ENCODE measurements at places on chromosomes 16 and 17.
A peak's percentile ranks its signal among the peaks of the same experiment; 100 is the strongest.

DNA sequence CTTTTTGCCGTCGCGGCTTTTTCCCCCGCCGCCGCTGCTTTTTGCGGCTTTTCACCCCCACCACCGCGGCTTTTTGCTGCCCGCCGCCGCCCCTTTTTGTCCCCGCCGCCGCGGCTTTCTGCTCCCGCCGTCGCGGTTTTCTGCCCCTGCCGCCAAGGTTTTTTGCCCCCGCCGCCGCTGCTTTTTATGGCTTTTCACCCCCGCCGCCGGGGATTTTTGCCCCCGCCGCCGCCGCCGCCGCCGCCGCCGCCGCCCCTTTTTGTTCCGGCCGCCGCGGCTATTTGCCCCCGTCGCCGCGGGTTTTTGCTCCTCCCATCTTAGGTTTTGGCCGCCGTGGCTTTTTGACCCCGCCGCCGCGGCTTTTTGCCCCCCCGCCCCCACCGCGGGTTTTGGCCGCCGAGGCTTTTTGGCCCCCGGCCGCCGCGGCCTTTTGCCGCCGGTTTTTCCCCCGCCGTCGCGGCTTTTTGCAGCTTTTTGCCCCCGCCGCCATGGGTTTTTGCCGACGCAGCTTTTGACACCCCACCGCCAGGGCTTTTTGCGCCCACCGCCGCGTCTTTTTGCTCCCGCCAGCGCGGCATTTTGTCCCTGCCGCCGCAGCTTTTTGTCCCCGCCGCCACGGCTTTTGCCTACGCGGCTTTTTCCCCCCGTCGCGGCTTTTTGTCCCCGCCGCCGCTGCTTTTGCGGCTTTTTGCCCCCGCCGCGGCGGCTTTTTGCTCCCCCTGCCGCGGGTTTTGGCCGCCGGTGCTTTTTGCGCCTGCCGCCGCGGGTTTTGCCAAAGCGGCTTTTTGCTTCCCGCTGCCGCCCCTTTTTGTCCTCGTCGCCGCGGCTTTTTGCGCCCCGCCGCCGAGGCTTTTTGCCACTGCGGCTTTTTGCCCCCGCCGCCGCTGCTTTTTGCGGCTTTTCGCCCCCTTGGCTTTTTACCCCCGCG lies 519.4 kb upstream of the WSB1 start:
- no peak for DNase-seq

GRCh38 chr16:86673956-86674453 lies 95.7 kb downstream of the FOXL1 start:
- DNase-seq: no peak

DNA sequence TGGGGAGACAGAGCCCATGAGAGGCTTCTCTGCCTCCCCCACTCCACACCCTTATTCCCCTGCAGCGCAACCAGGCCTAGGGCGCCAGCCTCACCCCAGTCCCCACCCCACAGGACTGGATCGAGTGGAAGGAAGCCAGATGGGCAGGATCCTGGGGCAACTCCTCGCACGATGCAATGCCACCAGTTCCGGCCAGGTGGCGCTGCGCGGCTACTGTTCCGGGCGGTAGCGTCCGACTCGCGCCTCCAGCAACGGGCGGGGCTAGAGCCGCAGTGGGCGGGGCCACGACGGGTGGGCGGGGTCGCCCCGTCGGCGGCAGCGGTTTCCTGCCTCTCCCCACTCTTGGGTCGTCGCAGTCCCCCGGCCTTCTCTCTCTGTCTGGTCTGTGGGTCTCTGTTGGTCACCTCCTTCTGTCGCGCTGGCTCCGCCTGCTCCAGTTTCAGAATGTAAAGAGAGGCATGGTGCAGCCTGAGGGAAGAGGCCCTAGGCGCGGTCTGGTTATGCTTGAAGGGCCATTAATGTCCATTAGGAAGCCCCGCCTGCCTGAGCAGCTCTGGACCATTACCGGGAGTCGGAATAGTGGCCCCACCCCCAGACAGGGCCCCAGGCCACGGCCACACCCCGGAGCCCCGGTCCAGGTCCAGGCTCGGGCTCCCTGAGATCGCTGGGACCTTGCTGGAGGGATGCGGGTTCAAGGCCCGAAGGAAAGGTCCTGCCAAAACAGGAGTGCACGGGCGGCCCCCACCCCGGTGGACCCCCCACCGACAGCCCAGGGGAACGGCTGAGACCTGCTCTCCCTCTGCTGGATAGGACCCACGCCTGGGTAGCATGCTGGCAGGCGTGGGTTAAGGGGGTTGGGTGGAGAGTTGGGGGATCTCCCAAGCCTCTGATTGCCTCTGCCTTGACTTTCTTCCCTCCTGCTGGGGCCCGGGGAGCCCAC lies 3.3 kb upstream of the NHERF2 start:
- peak; percentile 98 for DNase-seq

DNA sequence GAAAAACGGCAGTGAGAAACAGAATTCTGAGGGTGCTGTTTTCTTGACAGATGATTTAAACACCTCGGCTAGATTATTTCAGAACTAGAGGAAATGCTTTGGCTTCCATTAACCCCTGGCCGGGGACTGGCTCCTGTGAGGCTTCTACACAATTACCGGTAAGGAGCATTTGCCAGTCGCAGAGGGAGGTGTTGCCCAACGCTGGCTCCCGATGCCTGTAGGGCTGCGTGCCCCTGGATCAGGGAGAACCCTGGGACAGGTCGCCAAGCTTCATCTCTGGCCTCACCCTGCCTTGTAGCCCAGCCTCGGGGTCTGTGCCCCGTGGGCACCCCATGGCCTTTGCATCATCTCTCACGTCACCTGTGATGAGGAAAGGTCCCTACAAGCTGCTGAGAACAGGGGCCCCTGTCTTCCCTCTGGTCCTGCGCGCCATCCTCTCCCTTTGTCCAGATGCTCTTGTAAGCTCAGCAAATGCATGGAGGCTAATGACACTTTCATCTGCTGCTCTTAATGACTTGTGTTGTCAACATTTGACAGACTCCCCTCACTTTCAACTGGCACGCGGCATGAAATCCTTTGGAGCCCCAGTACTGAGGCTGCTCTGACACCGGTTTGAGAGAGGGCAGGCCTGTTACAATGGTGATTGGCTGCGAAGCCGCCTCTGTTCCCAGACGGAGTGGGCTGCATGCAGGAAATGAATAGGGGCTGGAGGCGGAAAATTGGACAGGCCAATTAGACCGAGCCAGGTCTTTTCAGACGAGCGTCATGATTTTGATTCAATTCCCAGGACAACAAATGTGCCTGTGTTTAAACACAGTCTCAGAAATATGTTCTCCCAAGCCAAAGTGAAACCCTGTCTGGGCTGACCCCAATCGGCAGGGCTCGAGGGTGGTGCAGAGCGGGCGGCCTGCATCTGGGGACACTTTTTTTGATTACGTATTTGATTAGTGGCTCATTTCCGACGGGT lies 85.5 kb upstream of the DOC2B start:
- DNase-seq: no peak

DNA sequence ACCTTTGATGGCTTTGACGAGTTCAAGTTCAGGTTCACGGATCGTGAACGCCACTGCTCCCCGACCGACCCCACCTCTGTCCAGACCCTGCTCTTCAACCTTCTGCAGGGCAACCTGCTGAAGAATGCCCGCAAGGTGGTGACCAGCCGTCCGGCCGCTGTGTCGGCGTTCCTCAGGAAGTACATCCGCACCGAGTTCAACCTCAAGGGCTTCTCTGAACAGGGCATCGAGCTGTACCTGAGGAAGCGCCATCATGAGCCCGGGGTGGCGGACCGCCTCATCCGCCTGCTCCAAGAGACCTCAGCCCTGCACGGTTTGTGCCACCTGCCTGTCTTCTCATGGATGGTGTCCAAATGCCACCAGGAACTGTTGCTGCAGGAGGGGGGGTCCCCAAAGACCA lies 17.6 kb downstream of the NOD2 start:
- no peak for DNase-seq

DNA sequence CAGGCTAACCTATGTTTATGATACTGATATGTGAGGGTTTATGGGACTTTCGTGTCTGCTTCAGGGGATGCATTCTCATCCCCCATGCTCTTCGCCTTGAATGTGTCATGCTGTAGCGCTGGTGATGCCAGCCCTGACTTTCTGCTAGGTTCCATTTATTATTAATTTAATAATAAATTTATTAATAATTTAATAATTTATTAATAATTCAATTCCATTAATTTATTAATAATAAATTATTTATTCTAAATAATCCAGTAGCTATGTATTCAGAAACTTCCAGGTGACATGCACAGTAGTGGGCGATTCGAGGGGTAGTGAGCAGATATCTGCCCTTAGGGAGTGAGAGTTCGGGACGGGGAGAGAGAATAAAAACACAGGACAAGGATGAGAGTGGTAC lies 49.8 kb downstream of the SHISA6 start:
- no peak for DNase-seq

- no peak for DNase-seq
Observed at GRCh38 chr16:17481736-17482135, 11.0 kb upstream of the XYLT1 start.

- no peak for DNase-seq
Observed at GRCh38 chr17:29588017-29588561, 1.4 kb downstream of the GIT1 start.

DNA sequence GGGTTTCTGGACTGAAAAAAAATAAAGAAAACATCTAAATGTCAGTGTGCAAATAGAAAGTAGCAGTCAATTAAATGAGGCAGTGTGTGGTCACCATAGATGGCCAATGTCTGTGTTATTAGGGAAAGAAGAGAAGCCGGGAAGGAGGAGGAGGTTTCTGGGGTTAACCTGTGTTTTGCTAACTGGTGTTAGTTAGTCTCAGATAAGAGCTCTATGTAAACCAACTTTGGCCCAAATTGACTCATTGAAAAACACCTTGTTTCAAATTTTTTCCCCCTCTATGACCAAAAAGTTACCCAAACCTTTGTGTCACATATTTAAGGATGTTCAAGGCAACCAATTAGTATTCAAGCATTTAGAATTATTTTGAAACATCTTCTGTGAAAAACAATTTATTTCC lies 530.9 kb downstream of the MAF start:
- DNase-seq: no peak
